ENCODE measurements at places on chromosomes 2 and 18. TPM values are rescaled to one million over a fixed set of nuclear protein-coding genes. Genes with fewer than 3 reads are reported as not detected.
A peak's percentile ranks its signal among the peaks of the same experiment; 100 is the strongest.

GRCh38 chr2:26674002-26674751 lies 18.3 kb upstream of the KCNK3 start:
- no peak for DNase-seq

DNA sequence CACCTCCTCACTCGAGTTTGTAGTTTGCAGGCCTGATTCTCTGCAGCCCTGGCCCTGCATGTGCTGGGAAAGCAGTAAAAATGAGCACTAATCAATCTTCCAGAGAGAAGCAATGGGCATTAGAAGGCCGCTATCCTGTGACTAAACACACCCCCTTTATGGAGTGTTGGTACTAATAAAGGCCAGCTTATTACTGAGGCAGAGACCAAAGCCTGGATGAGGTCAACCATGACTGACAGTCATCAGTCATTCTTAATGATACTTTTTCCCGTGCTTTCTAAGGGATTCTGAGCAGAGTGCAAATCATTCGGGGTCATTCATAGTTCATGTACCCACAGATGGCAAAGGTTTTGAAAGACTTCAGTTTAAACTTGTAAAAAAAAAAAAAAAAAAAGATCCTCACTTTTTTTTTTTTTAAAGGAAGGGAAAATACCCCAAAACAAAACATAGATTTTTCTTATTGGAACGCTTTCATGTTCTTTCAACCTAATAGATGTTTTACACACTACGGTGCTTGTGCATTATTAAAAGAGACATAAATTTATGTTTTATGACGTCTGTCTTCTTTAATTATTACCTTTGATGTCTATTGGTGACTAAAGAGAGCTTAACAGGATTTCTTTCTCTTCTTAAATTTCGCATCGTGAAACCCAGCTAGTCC lies 13.2 kb downstream of the TSHZ1 start:
- no peak for DNase-seq

Gene MEP1B
- not detected for total RNA-seq

Gene CNNM4
- 5.3 TPM for total RNA-seq

- DNase-seq: no peak
These were observed 58.4 kb upstream of the RTN4 start for GRCh38 chr2:55108456-55109160.

Gene KIF3C
- total RNA-seq: 40.7 TPM

- no peak for DNase-seq
These were observed 20.1 kb downstream of the MAPRE2 start for GRCh38 chr18:35061336-35061735.

Gene KYNU
- not detected for total RNA-seq

GRCh38 chr2:216796115-216796840 lies 63.6 kb downstream of the TNP1 start:
- no peak for DNase-seq

Gene LRRTM4
- total RNA-seq: not detected

DNA sequence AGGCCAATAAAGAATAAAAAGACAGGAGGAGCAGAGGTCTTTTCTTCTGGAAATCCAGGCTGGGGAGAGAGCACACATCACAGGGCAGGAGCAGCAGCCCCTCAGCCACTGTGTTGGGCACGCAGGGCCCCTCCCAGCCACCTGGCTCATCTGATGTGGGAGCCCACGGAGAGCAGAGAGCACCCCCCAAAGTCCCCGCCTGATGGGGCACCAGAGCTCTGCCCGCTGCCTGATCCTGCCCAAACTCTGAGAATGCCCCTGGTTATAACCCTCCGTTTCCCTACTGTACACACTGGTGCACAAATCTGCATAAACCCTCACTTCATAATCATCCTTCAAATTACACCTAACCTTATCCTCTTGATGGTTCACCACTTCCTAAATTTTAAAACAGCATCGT lies 111.3 kb downstream of the HDAC4 start:
- no peak for DNase-seq

DNA sequence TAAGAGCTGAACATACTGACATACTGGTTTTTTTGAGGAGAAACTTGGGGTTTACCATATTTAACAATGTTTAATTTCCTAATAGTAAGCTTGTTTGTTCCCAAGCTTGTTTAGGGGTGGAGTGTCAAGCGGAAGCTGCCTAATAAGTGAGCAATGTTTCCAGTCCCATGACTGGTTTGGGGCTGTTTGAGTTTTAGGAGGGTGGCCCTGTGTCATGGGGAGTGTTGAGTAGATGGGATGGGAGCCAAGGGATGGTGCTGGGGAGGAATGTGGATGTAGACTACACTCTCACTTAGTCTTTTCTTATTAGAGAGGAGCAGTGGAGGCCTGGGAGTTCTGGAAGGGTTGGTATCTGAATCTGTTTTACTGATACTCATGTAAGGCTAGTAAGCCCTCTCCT lies 128.5 kb downstream of the TANC1 start:
- peak; percentile 22 for DNase-seq

- DNase-seq: no peak
These were observed 11.0 kb upstream of the KYNU start for GRCh38 chr2:142866426-142866825.

DNA sequence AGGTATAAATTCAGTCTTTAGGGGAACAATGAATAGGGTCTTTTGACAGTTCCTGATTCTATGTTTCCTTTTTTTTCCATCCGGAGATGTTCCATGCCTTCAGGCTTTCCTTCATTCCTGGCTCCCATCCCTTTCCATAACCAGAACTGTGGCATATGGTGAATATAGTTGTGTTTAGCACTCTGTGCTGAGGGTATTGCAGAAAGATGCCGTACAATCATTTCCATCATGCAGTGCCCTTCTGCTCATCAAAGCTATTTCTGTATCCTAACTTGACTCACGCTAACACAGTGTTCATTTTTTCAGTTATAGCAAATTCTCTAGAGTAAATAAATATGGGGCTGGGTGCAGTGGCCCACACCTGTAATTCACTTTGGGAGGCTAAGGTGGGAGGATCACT lies 131.9 kb upstream of the EML6 start:
- DNase-seq: no peak

GRCh38 chr2:46520130-46520711 lies 40.9 kb downstream of the TMEM247 start:
- no peak for DNase-seq

Gene C2orf72
- 0.11 TPM for total RNA-seq

GRCh38 chr2:64957109-64957903 lies 31.9 kb upstream of the SLC1A4 start:
- DNase-seq: no peak

- DNase-seq: no peak
These were observed 323.9 kb upstream of the NRP2 start for GRCh38 chr2:205358351-205358815.

Gene OR6B2
- not detected for total RNA-seq

Gene GALNT13
- total RNA-seq: not detected

DNA sequence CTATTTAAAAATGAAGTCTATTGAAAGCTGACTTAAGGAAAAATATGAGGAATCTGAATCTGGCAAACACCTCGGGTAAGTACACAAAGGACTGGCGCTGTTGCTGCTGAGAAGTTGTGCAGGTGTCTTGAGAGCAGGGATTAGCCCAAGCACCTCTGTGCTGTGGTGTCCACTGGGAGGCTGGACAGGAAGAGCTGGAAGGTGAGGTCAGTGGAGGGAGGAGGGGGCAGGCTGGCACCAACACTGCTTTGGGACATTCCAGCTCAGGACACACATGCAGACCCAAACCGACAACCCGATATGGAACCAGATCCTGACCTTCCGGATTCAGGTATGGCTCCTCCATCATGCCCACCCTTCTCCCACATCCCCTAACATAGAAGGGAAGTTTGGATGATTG lies 20.6 kb downstream of the FER1L5 start:
- no peak for DNase-seq

Gene CACNB4
- 0.30 TPM for total RNA-seq

Gene SERPINE2
- total RNA-seq: 8.8 TPM

Gene HOXD12
- not detected for total RNA-seq

Gene COL4A3
- not detected for total RNA-seq

DNA sequence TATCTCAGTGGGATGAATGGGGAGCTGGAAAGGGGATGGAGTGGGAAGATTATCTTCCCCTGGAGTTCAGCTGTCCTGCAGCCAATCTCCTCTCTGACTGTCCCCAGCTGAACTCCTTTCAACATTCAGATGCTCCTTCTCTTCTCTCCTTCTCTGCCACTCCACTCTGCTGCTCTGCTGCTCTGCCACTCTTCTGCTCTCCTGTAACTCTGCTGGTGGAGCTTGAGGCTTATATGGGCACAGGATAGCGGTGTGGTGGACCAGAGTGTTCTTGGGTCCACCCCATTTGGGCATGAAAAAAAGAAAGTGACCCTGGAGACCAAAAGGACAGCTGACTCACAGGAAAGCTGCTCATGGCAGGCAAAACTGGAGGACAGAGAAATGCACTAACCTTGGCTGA lies 26.6 kb downstream of the FAHD2B start:
- no peak for DNase-seq

DNA sequence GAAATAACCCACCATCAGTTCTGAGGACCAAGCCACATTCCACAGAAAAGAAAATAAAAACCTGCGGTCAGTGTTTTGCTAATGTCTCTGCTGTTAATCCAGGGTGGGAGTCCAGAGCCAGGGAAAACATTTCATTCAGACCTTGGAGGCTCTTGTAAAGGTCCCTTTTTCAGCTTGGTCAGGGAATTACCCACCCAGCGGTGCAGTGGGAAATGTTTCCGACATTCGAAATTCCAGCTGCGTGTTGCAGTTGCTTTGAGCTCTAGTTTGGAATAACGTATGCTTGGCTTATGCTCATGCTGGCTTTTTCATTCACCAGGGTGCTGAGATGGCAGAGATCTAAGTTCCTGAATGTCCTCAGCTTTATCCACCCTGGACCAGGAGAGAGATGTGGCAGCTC lies 219.1 kb downstream of the TRIB2 start:
- no peak for DNase-seq

DNA sequence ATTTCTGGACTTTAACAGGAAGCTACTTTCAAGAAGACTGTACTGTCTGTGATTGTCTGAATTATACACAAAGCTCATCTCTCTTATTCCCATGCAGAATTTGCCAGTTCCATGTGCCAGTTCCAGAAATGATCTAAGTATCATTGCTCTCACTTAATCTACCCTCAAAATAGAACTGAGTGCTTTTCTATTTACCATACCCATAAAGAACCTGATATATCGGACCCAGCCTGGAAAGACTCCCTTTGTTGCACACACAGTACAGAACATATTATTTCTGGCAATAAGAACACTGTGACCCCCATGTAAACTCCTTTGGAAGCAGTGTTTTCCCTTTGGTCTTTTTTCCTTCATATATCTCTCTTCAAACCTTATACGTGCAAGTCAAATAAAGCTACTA lies 102.3 kb upstream of the TTN start:
- no peak for DNase-seq

- no peak for DNase-seq
These were observed 101.7 kb upstream of the ETAA1 start for GRCh38 chr2:67295406-67295805.

DNA sequence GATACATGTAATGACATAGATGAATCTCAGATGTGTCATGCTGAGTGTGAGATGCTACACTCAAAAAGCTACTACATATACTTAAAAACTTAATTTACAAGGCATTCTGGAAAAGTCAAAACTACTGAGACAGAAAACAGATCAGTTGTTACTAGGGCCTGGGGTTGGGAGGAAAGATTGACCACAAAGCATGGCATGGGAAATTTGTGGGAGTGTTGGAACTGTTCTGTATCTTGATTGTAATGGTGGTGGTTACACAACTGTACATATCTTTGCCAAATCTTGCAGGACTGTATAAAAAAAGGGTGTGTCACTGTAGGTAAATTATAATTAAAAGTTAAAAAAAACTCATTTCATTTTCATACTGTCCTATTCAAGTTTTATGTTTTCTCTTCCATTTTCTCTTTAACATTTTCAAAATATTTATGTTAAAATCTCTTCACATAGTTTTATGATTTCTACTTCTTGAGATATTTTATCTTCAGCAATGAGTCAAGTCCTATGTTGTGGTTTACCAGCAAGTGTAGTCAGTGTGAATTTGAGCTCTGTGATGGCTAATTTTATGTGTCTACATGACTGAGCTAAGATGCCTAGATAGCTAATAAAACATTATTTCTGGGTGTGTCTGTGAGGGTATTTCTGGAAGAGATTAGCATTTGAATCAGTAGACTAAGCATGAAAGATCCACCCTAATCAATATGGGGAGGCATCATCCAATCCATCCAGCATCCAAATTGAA lies 58.6 kb upstream of the VRK2 start:
- DNase-seq: no peak

DNA sequence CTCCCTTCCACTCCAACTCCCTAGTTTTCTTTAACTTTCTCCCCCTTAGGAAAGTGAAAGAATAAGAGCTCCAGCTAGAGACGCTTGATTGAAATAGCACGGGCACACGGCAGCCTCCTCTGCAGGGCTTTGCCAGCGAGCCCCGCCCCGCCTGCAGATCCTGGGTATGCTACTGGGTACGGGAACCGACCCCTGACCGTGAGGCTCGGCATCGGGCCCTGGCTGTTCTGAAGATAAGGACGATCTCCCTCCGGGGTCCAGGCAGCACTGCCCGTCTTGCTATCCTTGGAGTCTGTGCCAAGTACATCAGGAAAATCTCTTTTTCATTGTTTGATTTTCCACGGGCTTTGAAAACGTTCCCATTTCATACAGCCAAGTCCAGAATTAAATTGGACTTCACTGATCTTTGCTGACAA lies 284.5 kb downstream of the MTX2 start:
- DNase-seq: peak; percentile 89

Gene MSTN
- total RNA-seq: not detected

DNA sequence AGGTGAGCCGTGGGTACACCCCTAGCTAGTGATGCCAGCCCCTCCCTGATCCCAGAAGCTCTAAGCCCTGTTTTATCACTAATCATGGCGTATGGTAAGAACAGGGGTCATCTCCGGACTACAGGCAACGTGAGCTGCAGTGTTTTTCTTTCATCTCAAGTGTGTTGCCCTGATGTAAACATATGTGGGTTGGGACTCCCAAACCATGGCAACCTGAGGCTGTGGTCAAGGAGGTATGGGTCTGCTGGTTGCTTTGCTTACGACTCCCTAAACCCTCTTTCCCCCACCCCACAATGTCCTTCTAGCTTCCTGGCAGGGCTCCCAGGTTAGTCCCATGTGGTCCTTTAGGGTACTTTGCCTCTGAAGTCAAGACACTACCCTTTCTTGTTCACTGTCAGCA lies 53.6 kb upstream of the AFF3 start:
- DNase-seq: no peak

- no peak for DNase-seq
These were observed 117.1 kb upstream of the SP5 start for GRCh38 chr2:170598067-170598395.

DNA sequence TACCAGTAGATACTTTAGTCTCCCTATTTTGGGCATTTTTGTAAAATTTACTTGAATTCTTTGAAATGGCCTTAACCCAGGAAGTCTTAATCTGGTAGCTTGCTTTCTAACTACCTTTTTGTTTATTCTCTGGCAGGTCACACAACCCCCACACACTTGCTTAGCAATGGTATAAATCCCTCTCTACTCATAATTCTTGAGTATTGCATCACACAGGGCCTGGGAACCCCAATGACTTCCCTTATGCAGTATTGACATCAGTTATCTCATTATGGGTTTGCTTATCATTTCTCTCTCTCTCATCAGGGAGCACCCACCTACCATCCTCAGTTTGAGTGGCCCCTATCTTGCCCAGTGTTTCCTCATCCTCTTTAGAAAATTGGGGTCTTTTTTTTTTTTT lies 207.1 kb downstream of the KCNS3 start:
- DNase-seq: no peak

Gene NOSTRIN
- not detected for total RNA-seq

GRCh38 chr2:113284476-113284875 lies 5.8 kb upstream of the PAX8 start:
- peak; percentile 3 for DNase-seq

All from endothelial cell of umbilical vein (primary cell).